ENCODE measurements at places on chromosomes 5 and 9.

GRCh38 chr9:75138260-75139040 lies 50.1 kb downstream of the OSTF1 start:
- DNase-seq = no peak

- no peak for DNase-seq
These were observed 11.5 kb downstream of the HMGCS1 start for GRCh38 chr5:43301653-43302091.

DNA sequence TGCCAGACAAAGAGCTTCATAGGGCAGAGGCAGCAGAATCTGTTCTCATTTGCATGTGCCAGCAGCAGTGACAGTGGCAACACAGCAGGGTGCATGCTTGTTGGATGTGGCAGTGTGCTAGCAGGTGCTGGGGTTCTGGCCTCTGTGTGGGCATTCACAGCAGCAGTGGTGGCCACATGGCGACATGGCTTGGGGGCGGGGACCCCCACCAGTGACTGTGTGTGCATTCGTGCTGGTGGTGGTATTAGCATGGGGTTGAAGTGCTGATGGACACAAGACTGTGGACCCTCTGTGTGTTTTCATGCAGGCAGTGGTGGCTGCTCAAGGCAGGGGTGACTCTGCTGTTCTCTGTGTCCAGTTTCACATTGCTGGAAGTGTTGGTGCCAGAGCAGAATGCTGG lies 183.2 kb upstream of the PDE4D start:
- no peak for DNase-seq

- no peak for DNase-seq
These were observed 11.3 kb upstream of the LOX start for GRCh38 chr5:122089096-122090013.

DNA sequence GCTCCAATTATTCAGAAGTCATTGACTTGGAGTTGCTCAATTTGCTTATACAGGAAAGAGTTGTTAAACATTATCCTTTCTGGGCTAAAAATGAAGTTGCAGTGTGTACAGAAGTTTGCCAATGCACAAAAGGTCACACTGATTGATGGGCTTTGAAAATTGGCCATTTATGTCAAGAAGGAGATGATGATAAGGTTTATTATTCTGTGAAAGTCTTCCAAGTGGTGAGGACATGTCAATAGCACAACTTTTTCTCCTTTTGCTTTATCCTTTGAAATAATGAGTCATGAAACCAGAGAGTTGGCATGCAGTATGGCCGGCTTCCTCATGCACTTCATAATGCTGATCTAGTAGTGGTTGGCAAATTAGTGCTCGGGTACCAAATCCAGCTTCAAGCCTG lies 848.5 kb upstream of the WWC1 start:
- DNase-seq = no peak

GRCh38 chr5:135069895-135070657 lies 36.0 kb upstream of the PITX1 start:
- DNase-seq = no peak

GRCh38 chr9:37966412-37967013 lies 62.6 kb upstream of the SLC25A51 start:
- DNase-seq = no peak

DNA sequence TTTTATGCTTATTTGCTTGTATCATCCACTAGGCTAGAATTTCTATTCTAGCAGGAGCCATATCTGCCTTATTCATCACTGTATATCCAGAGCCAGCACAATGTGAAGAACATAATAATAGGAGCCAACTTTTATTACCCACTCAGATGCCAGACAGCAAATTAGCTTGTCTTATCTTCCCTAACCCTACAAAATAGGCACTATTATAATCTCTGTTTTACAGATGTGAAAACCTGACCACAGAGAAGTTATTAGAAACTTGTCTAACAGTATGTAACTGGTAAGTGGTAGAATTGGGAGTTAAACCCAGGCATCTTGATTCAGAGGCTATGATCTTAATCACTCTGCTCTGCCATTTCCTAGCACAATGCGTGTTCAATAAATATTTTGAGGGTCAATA lies 579.5 kb downstream of the CAAP1 start:
- no peak for DNase-seq

DNA sequence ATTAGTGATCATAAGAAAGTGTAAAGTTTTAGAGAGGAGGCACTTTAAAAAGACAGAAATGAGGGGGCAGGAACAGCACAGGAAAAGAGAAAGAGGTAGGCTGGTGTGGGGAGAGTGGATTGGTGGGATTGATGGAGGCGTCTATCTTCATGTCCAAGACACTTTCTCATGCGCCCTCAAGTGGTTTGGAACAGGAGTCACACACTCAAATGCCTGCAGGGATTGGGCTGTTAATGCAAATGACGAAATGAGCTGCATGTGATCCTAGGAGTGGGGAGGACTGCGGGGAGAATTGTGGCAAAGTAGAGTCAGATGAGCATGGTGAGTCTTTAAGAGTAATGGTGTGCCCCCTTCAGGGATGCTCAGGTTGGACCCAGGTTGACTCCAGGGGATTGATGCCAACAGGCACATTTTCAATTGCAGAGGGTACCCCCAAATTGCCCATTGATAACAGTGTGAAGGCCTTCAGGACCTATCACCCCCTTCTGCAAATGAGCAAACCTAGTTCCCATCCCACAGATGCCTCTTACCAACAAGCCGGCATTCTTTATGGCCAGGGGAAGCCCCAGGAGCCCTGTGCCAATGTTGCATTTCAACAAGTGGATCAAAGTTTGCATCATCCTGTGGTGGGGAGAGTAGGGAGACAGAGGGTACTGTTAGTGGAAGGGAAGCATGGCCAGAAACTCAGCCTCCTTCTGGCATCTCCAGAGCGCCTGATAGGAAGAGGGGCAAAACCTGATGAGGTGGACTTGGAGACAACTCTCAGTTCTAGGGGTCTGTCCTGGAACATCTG lies 5.3 kb downstream of the SLC36A3 start:
- peak; percentile 34 for DNase-seq

- no peak for DNase-seq
These were observed 43.4 kb upstream of the KIAA1958 start for GRCh38 chr9:112443200-112443599.

DNA sequence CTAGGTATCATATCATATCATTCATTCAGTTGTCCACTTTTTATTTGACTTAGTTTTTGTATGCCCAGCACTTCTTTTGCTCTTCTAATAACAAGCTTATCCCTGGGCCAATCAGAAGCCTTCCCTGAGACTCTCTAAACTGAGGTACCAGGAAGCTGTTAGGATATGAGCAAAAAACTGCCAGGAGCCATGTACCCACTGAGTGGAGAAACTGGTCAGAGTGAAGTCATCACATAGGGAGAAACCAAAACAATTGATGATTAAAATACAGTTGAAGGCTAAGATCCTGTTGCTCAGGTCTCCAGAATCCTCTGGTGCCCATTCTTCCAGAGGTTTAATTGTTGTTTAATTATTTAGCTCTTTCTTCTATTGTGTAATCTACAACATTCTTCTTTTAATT lies 120.2 kb downstream of the KIAA0825 start:
- DNase-seq = no peak

DNA sequence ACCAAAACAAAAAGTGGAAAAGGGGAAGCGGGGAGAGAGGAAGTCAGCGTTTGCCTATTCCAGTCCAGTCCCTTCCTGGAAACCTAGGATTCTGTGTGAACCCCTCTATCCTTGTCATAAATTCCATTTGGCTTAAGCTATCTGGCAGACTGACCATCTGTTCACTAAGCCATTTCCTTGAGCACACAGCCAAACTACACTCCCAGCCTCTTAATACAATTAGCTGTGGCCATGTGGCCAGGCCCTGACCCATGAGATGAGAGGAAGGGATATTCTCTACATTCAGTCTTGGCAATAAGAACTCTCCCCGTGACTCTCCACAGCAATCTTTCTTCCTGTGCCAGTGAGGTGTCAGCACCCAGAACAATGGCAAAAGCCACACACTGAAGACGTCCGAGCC lies 424.8 kb downstream of the TLE1 start:
- no peak for DNase-seq

DNA sequence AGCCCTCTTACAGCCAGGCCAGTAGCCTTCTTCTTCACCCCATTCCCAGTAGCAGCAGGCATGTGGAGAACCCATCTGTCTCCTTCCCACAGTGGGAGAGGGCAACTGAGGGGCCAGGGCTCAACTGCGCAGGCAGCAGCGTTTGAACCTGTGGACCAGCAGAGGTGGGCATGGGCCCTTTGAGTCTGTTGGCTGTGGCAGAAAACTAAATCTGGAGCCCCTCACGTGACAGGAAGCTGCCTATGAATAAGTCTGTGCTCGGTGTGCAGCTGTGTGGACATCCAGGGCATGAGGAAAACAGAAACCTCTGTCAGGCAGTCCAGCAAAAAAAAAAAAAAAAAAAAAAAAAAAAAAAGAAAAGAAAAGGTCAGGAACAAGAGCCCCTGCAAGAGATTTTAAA lies 189.2 kb upstream of the NR3C1 start:
- DNase-seq = no peak

DNA sequence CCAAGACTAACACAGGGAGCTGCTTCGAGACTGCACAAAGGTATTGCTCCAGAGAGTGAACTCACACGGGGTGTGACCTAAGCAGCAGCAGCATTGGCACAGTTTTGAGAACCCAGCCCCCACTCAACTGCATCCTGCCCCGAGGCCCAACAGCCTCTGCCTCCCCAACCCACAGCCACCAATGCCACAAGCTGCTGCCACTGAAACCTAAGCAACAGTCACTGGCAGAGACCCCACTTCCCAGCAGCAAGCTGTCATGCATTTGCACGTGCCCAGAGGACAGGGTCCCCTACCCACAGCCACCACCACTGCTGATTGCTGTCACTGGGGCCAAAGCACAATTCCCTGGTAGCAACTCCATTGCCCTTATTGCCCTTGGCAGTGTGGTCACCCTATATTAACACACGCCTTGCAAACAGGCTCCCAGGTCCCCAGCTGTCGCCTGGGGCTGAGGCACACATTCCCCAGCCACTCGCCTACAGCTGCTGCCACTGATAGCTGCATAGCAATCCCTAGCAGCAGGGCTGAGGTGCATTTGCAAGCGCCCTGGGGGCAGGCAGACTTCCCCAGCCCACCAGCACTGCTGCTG lies 141.0 kb downstream of the AGTPBP1 start:
- no peak for DNase-seq

GRCh38 chr9:120043448-120043847 lies 536.5 kb downstream of the CDK5RAP2 start:
- no peak for DNase-seq

GRCh38 chr9:112541685-112542084 lies 55.1 kb downstream of the KIAA1958 start:
- DNase-seq = no peak

- DNase-seq = no peak
These were observed 9.6 kb downstream of the ITGA2 start for GRCh38 chr5:52998552-52999313.

GRCh38 chr5:16531063-16531648 lies 65.6 kb upstream of the ZNF622 start:
- no peak for DNase-seq

DNA sequence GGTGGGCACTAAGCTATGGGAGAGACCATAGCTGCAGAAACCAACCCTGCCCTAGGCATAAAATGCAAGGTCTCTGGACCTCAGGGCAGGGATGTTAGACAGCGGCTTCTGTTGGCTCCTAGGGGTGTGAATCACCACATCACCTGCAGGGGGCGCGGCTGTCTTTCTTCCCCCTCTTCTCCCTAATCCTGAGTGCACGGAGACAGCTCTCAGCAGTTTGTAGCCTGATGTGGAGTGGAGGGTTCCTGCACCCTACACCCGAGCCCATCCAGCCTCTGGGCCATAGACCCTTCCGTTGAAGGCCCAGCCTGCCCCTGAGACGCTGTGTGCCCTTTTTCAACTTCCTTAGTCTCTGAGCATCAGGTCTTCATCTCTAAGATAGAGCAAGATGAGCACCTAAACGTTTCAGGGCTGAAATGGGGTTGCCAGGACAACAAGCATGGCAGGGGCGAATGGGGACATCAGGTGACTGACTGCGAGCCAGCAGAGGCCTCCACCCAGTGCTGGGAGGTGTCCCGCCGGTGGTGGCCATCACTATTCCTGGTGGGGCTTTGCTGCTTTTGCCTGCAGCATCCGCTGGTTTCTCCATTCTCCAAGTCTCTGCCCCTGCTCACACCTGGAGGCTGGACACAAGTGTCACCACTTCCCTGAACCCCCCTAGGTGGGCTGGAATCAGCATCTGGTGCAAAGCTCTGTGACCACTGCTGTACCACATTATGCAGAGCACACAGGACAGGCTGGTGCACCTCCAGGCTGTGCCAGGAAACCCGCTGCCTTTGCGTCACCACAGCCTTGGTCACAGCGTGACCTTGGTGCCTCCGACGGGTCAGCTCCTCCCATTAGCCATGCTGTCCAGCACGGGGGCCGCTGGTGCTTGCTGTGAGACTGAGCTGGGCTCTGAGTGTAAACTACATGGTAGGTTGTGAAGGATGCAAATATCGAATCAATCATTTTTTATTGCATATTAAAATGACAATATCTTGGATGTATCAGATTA lies 2.5 kb upstream of the SEC16A start:
- peak; percentile 13 for DNase-seq

- no peak for DNase-seq
These were observed 90.2 kb upstream of the FAM174A start for GRCh38 chr5:100444961-100445360.

DNA sequence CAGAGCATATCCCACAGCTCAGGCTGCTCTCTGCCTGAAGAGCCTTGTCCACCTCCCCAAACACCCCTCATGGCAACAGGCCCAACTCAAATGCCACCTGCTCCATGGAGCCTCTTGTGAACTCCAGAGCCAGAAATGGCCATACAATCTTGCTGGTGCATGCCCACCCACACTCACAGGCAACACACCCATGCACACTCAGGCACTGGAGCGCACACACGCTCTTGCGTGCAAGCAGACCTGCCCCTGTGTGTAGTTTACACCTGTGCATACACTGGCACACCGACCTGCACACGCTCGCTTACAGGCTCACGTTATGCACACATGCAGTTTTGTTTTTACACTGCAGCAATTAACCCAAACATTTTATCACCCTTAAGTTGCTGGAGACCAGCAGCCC lies 40.0 kb downstream of the HRH2 start:
- DNase-seq = no peak

GRCh38 chr5:149094996-149095395 lies 32.1 kb upstream of the SH3TC2 start:
- no peak for DNase-seq

DNA sequence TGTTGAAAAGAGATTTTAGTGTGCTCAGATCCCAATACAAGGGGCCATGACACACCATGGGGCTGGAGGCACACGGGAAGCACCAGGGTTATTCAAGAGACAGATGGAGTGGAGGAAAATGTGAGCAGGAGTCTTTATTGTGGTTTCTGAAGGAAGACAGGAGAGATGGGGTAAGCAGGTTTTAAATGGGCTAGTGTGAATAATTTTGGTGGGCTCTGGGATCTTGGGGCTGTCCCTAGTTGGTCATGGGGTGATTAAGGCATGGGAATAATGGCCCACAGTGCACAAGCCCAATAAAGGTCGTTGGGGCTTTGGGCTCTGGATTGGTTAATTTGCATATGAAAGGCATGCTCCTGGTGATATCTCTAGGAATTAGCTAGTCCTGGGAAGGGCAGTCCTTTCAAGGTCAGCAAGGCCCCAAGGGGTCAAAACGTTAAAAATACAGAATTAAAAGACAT lies 3.6 kb upstream of the SCGB3A2 start:
- no peak for DNase-seq

GRCh38 chr5:14204785-14205321 lies 61.7 kb downstream of the TRIO start:
- no peak for DNase-seq

- DNase-seq = no peak
These were observed 72.8 kb downstream of the PSAT1 start for GRCh38 chr9:78369639-78370219.
